NCI-H524 treated with DMSO at 0.1 percent for 48 hours (cell line): ENCODE measurements at places on chromosomes 5 and 9.
A peak's percentile ranks its signal among the peaks of the same experiment; 100 is the strongest.

DNA sequence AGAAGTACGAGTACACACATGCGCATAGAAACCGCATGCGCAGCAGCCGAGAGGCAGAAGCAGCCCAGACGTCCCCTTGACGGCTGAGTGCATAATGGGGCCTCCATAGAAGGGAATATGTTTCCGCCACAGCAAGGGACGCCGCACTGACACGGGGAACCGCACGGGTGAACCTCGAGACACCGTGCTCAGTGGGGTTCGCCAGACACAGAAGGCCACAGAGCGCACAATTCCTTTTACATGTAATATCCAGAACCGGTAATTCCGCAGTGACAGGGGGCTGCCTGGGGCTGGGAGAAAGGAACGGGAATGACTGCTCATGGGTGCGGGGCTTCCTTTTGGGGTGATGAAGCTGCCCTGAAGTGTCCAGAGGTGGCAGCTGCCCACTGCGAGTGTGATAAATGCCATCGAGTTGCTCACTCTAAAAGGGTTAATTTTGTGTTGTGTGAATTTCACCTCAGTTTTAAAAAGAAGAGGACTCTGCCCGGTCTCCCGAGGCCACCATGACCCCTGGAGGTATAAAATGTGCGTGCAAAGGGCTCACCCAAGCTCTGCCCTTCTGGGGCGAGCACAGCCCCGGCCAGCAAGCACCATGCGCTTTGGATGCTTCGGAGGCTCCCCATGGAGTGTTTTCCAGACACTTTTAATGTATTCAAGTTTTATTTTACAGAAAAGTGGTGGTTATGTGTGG, 29.7 kb downstream of the MRPL36 start:
- DNase-seq, result no peak

DNA sequence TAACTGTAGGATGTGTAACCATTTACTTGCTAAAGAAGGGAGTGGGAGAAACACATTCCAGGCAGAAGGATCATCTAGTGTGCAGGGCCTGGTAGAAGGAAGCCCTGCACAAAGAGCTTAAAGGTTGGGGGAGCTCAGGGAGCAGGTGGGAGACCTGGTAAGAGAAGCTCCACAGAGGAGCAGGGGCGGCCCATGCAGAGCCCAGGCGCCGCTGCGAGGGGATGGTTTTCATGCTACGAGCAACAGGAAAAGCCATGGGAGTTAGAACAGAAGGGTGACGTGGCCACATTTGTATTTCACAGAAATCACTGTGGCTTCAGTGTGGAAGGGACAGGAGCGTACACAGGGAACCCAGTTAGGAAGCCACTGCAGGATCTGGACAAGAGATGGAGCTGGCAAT, 73.1 kb downstream of the PDE6A start:
- DNase-seq, result no peak

DNA sequence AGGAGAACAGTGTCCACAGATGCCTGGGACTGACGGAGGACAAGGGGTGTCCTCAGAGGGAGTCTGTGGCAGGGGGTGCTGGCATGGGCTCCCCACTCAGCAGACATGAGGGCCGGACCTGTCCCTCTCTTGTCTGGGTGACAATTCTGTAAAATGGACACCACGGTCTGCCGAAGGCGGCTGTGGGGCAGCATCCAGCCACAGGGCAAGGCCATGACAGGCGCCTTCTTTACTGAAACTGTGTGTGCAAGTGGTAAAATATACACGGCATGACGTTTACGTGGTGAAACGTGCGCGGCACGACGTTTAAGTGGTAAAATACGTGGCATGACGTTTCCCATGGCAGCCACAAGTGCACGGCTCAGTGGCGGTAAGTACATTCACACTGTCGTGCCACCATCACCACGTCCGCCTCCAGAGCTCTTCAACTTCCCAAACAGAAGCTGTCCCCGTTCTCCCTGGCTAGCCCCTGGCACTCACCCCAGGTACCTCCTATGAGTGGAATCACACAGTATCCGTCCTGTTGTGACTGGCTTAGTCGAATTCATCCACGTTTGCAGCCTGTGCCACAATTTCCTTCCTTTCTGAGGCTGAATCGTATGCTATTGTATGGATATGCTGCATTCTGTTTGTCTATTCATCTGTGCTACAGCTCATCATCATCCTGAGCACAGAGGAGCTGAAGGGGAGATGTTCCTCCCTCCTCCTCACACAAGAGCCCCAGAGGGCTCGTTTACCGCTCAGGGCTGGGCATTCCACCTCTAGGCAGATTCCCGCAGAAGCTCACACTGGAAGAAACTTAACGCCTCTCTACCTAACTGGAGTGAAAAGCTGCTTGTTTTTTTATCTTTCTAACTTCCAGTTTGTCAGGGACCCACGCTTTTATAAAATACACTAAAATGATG, 52.5 kb downstream of the COL23A1 start:
- DNase-seq, result no peak

DNA sequence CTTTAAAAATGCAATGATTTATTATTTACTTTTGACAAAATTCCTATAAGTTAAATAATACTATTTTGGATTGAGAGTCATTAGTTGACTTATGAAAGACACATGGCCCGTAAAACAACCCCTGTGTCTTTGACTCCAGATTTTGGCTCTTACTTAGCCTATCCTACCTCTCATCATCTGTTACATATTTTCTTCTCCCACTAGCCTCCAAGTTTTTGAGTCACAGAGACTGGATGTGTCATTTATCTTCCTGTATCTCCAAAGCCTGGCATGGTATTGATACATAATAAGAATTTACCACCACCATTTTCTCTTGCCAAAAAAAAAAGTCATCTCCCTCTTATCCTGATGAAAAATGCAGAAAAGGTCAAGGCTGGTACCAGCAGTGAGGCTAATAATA, 99.9 kb downstream of the GABRB2 start:
- peak; percentile 50 for DNase-seq

DNA sequence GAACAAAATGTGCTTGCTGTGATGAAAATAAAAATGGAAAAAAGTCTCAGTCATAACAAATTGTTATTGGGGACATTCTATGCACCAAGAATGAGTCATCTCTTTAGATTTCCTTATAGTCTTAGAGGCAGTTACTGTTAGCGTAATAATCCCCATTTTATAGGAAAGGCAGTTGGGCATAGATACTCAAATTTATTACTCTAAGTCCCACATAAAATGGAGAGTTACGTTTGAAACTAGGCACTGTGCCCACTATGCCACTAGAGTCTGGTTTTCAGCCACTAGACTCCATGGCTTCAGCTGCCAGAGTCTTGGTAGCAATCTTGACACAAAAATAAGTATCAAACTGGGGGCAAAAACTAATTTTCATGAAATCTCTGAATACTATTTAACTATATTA, 317.9 kb upstream of the MEF2C start:
- no peak for DNase-seq

DNA sequence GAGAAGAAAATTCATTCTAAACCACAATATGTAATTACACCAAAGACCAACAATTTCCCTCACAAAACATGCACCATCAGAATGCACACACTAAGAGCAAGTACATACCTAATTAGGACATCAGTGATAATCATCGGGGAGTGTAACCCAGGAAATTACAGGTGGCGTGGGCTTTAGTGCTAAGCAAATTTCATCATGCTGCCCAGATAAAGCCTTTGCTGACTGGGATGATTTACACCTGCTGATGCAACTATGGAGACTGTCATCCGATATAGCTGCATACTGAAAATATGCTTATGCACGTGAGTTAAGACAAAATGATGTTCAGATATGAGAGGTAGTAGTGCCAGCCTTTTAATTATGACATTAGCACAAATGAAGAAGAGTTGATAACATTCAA, 123.2 kb downstream of the DCP2 start:
- no peak for DNase-seq

DNA sequence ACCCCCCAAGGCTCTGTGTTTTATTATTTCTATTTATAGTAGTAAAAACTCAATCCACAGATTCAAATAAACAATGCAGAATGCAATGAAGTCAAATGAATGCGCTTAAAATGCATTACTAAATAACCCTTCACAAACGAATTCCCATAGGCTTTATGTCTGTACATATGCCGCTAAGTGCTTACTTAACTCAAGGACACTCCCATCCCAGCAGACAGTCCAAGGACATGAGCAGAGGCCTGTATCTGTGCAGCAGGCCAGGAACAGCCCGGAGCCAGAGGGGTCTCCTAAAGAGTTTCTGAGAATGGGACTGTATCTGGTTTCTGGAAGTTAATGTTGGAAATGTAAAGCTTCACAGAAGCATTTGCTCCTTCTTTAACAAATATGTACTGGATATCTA, 59.8 kb downstream of the MARCHF11 start:
- no peak for DNase-seq

GRCh38 chr5:172503925-172504700, 49.8 kb upstream of the SH3PXD2B start:
- DNase-seq, result no peak

- no peak for DNase-seq
Measured at GRCh38 chr5:83891261-83891660, 170.6 kb upstream of the HAPLN1 start.

DNA sequence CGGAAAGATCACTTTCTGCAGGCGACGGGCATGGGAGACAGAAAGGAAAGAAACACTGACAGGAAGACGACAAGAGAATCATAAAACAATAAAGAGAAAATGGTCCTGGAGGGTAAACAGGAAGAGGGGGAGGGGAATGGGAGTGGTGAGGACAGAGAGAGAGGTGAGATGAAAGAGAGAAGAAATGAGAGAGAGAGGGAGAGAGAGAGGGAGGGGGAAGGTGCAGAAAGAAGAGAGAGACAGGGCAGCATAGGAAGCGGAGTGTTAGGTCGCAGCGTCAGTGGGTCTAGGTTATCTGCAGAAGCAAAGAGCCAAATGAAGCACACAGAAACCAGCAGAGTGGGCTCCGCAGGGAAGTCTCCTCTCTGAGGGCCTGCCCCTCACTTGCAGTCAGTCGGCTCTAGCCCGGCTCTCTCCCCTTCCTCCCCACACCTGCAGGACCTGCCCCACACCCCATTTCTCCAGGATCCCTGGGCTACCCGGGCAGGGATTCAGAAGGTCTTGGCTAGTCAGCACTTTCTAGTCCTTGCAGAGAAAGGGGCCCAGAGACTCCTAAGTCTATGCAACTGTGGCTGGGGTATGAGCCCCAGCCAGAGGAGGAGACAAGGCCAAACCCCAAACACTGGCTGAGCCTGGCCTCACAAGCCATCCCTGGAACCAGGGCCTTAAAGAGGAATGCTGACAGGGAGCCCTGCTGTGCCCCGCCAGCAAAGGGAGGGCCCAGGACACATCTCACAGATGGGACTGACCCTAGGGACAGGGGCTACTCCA, 29.7 kb upstream of the MEIKIN start:
- DNase-seq, result no peak

- DNase-seq, result no peak
Measured at GRCh38 chr9:5459289-5459829, 9.0 kb downstream of the CD274 start.

- DNase-seq, result peak; percentile 33
Measured at GRCh38 chr5:124583469-124584350, 162.7 kb downstream of the ZNF608 start.

DNA sequence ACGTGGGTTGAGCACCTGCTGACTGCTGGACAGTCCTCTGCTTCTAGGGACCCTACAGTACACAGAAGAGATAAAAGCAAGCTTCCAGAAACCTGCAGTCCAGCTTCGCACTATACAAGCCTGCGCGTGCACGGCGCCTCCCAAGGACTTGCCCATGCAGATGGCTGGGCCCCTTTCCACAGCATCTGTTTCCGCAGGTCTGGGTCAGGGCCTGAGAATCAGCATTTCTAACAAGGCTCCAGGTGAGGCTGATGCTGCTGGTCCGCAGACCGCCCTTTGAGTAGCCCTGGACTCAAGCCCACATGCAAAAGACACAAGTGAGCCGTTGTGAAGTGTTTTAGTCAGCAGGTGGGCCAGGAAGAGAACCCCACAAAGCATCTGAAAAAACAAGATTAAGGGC, 133.1 kb downstream of the HSD17B3 start:
- no peak for DNase-seq

DNA sequence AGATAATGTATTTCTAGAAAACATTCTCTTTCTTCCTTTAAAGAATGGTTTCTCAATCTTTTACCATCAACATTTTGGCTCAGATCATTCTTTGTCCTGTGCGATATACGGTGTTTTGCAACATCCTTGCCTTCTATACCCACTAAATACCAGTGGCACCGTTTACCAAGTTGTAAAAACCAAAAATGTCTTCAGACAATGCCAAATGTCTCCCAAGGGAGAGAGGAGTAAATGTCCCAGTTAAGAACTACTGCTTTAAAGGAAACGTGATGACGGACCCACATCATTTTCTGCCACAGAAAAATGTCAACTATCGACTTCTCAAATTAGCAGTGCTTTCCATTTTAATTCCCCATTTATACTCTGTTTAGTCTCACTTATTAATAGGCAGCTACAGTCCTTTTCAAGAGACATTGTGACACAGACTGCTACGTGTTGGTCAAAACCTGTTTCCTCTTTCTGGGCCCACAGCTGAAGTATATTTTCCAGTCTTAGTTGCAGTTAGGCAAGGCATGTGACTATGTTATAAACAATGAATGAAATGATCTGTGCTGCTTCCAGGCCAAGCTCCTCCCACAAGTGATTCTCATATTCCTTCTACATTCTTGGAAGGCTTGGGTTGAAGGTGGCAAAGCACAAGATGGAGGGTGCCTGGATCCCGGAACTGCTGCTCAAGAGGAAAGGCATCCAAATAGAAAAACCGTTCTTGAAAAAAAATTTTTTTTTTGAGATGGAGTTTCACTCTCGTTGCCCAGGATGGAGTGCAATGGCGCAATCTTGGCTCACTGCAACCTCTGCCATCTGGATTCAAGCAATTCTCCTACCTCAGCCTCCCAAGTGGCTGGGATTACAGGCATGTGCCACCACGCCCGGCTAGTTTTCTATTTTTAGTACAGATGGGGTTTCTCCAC, 8.8 kb downstream of the PRXL2C start:
- DNase-seq, result no peak

GRCh38 chr5:55570570-55570969, 35.8 kb upstream of the PLPP1 start:
- DNase-seq, result no peak

DNA sequence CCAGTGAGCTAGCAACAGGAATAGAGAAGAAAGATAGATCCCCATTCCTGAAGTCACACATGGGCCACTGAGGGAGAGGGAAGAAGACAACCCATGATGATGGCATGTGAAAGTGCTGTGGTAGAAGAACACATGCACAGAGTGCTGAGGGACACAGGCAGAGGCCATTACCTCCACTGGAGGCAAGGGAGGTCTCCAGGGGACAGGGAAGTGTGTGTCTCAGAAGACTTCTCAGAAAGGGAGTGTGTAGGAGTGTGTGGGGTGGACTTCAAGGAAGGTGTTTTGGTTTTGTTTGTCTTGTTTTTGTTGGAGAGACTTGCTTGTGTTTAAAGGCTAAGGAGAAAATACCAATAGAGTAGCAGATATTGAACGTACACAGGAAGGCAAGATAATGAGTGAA, 77.0 kb upstream of the SMARCA2 start:
- no peak for DNase-seq

- no peak for DNase-seq
Measured at GRCh38 chr5:64040490-64040889, 78.2 kb upstream of the HTR1A start.

- DNase-seq, result no peak
Measured at GRCh38 chr5:177595991-177596774, 3.7 kb upstream of the B4GALT7 start.
